ENCODE measurements at places on chromosomes 4 and X. TPM values are rescaled to one million over a fixed set of nuclear protein-coding genes. Genes with fewer than 3 reads are reported as not detected.

Gene SRD5A3
- 9.4 TPM for total RNA-seq

Gene LAGE3
- total RNA-seq: 10.4 TPM

Gene GCNA
- 2.7 TPM for total RNA-seq

Gene ADAMTS3
- total RNA-seq: 2.3 TPM

Gene IL13RA2
- 0.09 TPM for total RNA-seq

Gene NPNT
- total RNA-seq: under 0.01 TPM

Gene EDA
- 2.4 TPM for total RNA-seq

Gene PDGFC
- 8.2 TPM for total RNA-seq

Gene MCTS1
- 42.4 TPM for total RNA-seq

Gene P2RY8
- total RNA-seq: not detected

Data from endothelial cell of coronary artery (primary cell).